ENCODE measurements at places on chromosomes 3 and 15.

- no peak for DNase-seq
Measured at GRCh38 chr3:188729422-188729821, 442.3 kb upstream of the TPRG1 start.

- DNase-seq = peak; percentile 88
Measured at GRCh38 chr3:179146911-179147513, 1.1 kb upstream of the PIK3CA start.

GRCh38 chr3:47711596-47711995 is 70.1 kb downstream of the SMARCC1 start:
- no peak for DNase-seq

- peak; percentile 59 for DNase-seq
Measured at GRCh38 chr3:11140030-11140712, 14.1 kb upstream of the HRH1 start.

GRCh38 chr3:41198046-41198445 is 1.3 kb upstream of the CTNNB1 start:
- peak; percentile 40 for DNase-seq

DNA sequence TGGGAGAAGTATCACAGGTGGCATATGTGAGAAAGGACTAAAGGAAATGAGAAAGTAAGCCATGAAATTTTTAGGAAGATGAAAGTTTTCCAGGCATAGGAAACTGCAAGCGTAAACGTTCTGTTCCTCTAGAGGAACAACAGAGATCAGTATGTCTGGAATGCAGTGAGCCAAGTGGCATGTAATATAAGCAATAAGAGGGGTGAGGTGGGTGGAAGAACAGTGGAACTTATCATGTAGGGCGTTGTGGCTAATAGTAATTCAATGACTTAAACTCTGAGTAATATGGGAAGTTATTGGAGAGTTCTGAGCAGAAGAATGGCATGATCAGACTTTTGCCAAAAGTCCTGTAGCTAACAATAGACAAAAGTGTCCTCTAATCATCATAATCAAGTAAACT is 902.9 kb downstream of the EPHA3 start:
- no peak for DNase-seq

GRCh38 chr15:62118520-62119226 is 46.4 kb downstream of the C2CD4B start:
- no peak for DNase-seq

GRCh38 chr3:16079519-16079918 is 95.0 kb upstream of the GALNT15 start:
- peak; percentile 41 for DNase-seq

DNA sequence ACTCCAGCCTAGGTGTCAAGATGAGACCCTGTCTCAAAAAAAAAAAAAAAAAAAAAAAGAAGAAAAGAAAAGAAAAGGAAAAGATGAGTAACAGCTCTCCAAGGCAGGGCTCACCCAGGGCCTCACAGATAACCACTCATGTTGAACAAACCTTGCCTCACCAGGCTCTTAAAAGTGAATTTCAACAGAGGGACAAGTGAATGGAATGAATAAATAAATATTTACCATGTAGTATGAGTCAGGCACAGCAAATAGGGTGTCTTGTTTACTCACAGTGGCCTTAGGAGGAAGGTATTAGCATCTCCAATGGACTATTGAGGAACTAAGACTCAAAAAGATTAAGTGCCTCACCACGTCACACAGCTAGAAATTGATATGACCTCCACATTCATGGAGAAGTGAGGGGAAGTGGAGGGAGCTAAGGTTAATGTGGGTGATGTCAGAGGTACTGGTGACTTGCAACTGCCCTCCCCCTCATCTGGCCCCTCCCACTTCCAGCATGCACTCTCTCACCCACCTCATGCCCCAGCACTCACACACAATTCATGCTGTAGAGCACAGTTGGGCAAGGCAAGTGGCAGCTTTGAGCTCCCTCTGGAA is 255.5 kb downstream of the UACA start:
- no peak for DNase-seq

DNA sequence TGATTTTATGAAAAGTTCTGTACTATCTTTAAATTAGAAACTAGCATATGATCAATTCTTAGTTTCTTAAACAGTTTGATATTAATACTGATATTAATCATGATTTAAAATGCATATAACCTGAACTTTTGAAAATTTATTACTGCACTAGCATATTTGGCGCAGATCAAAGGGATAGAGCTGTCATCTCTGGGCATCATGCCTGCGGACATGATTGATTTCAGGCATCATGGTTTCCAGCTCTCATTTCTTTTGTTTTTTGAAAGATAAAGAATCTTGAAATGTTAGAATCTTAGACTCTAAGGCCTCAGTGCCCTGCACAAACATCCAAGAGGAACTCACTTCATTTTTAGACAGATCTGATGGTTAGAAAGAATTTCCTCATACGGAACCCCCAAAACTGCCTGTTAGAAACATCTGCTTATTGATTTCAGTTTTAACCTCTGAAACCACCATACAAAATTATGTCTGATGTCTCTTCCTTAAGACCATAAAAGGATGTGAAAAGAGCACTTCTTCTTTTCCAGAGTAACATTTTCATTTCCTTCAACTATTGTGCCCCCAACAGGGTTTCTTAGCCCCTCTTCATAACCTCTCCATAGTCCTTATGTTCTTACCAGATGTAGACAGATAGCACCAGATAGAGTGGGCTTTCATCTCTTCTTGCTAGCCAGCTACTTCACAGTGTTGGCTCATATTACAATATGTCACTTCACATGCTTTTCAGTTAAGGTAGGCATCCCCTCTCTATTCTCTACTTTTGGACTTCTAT is 110.8 kb downstream of the BBX start:
- DNase-seq = no peak

DNA sequence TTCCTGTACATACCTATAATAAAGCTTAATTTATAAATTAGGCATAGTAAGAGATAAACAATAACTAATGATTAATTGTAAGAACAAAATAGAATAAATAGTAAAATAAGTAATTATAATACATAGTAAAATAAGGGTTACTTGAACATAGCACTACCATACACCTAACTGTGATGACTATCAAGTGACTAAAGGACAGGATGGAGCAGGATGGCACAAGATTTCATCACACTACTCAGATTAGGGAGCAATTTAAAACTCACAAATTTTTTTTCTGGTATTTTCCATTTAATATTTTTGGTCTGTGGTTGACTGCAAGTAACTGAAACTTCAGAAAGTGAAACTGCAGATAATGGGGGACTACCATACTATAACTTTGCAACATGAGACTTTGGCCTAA is 14.8 kb downstream of the RFX7 start:
- DNase-seq = no peak

DNA sequence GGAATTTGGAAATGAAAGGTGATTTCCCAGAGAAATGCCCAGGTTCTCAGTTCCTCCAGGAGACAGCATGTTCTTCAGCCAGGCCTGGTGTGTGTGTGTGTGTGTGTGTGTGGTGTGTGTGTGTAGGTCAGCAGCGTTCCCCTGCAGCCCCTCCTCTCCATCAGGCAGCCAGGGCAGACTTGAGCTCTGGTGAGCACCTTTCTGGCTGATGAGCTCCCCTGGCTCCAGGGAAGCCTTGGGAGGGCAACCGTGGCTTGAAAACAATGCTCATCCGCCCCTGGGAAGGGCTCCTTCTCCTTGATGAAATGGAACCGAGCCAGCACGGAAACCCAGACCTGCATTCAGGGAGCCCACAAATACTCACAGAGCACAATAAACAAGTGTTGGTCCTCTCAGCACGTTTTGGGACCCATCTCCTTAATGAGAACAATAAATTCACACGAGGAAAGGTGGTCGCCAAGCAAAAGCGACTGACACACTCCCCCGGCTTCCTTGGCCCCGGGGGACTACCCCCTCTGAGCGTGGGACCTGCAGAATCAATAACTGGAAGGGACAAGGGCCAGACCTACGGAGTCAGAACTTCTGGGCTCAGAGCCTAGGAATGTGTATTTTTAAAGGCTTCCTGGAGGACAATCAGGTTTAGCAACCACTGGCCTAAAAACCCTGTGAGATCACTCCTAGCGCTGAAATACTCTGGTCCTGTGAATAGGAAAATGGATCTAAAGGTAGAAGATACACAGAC is 38.6 kb upstream of the HES1 start:
- DNase-seq = no peak

DNA sequence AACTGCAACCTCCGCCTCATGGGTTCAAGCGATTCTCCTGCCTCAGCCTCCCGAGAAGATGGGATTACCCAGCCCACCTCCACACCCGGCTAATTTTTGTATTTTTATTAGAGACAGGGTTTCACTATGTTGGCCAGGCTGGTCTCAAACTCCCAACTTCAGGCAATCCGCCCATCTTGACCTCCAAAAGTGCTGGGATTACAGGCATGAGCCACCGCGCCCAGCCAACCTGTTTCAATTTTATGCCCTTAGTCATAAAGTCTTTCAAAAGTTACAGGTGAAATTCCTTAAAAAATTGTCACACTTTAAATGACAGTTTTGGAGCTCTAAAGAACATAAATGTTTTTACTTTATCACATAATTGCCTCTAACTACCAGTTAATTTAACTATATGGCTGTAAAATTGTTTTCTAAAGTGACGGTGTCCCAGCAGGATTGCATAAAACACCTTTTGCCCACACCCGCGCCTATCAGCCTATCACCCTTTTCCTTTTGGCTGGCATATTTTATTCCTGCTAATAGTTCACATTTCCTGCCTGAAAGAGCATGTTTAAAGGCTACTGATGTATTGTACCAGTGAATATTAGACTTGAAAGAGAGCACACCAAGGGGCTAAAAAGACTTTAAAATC is 164.2 kb upstream of the SEMA6D start:
- no peak for DNase-seq

GRCh38 chr3:61946570-61947324 is 385.4 kb downstream of the PTPRG start:
- DNase-seq = no peak

GRCh38 chr15:55834331-55834730 is 91.4 kb upstream of the PRTG start:
- DNase-seq = no peak

DNA sequence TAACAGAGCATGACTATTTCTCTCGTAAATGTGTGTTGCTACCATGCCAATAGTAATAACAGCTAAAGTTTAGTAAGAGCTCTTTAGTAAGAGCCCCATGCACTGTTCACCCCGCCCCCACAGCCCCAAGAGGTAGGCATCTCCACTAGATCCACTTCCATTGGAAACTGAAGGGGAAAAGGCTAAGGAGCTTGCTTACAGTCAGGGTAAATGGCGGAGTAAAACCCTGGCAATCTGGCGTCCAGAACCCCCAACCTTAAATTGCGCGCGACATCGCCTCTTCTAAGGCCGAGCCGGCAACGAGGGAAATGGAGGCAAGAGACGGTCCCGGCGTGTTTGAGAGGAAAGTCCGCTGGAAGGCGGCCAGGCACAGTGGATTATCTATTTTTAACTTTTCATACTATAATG is 654 bp upstream of the C3orf38 start:
- DNase-seq = peak; percentile 44

DNA sequence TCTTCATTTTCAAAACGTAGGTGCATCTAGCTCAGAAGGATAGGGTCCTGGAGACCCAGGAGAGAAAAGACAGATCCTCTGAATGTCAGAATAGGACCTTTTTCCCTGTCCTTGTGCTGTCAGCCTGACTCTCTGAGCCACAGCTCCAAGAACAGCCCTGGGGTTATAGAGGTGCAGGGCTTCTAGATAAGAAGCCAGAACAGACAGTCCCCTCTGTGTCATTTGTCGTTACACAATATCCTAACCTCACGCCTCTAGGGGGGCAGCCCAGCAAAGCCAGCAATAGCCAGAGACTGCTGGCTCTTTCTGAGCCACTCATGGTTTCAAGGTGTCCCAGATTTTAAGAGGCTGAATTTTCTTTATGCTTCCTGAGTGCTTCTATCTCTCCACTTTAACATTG is 153.2 kb upstream of the THBS1 start:
- no peak for DNase-seq

GRCh38 chr15:56950979-56951378 is 32.5 kb downstream of the TCF12 start:
- DNase-seq = no peak

DNA sequence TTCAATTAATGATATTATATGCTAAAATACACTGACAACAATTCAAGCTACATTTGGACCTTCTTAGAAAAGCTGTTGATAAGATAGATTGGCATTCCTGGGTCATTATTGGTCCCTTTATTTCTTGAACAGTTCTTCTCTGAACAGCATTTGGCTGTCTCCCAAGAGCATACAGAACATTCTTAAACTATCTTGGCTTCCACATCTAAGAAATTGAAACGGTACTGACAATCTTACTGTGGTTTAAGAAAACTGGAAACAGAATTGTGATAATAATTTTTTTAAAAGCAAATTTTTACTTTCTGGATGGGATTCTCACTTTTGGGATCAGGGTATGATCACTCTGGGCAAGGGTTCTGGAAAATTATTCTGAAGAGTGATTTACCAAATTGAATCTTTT is 161.7 kb upstream of the ZNF385D start:
- no peak for DNase-seq

DNA sequence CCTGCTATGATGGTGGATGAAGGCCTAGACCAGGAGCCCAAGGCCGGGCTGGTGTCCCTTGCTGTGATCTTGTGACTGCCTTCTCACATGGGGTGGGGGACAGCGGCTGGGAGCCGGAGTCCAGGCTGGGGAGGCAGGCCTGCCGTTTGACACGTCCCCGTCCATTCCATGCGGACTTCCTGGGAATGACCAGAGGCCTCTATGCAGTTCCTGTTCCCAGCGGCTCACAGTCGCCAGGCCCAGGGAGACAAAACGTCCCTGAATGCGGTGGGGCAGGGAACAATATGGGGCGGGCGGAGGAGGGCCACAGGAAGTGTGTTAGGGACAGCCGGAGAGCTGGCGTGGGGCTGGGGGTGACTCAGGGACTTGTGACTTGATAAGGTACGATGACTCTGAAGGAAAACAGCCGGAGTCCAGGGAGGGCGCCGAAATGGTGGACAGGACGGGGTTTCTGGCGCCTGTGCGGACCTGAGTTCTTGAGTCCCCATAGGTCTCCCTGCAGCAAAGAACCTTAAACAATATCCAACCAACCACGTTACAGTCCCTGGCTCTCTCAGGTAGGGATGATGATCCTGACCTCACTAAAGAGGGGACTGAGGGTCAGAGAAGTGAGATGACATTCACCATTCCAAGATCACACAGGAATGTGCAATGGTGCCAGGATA is 40.5 kb upstream of the SMAD6 start:
- DNase-seq = no peak

DNA sequence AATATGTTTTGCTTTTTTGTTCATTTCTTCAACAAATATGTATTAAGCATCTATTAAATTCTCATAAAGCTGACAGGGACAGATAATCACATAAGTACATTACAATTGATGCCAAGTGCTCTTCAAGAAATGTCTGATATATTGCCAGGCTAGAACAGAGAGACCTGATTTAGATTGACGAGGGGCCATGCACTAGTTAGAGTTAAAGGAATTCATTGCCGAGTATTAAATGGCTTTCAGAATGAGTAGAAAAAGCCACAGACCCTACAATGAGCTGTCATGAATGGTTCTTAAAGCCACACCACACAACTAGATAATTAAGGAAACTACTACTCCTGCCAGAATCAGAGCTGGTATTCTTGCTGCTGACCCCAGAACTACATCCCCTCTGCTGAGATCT is 250.2 kb upstream of the MME start:
- DNase-seq = no peak

Data from NCI-H1105 treated with DMSO at 0.1 percent for 48 hours (cell line).